LHCN-M2 (cell line): ENCODE measurements at places on chromosomes 11 and 22.
A peak's percentile ranks its signal among the peaks of the same experiment; 100 is the strongest.

DNA sequence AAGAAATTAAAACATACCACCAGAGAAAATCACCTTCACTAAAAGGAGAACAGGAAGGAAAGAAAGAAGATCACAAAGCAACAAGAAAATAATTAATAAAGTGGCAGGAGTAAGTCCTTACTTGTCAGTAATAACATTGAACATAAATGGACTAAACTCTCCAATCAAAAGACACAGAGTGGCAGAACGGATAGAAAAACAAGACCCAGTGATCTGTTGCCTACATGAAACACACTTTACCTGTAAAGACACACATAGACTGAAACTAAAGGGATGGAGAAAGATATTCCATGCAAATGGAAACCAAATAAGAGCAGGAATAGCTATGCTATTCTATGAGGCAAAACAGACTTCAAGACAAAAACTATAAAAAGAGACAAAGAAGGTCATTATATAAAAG, 25.9 kb downstream of the PLA2G6 start:
- DNase-seq, result no peak

DNA sequence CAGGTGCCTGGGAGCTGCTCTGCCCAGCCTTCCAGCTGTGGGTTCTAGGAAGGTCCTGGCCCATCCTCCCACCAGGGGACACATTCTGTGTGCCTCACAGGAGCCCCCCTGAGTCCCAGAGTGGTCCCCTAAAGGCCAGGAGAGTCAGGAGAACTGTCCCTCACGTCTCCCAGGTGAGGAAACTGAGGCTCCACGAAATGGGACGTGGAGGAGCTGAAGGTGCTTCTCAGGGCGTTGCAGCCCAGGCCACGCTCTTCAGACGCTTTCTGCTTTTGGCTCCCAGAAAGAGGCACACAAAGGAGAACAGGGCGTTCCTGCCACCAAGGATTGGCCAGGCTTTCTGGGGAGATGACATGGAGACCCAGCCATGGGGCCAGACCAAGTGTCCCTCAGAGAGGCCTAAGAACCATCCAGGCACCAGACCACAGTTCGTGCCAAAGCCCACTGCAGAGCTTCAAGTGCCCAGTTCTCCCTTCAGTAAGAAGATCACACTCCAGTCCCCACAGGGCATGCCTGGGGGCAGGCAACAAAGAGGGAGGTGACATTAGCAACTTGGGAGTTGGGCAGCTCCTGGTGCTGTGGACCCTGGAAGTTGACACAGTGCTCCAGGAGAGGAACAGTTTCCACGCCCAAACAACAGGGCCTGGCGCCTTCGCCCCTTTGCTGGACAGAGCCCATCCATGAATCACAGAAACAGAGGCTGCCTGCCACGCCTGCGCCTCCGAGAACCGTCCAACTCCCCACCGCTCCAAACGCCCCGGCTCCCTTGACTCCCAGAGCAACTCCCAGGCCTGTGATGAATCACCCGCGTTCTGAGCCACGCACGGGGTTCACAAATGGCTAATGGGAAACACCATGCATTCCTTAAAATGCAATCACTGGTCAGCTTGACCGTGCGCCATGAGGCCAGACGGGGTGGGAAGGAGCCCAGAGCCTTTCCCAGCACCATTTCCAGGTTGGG, 589.2 kb downstream of the BRD1 start:
- DNase-seq, result no peak

GRCh38 chr11:7587712-7588111, 73.9 kb downstream of the PPFIBP2 start:
- DNase-seq, result no peak

GRCh38 chr11:25612806-25613205, 719.1 kb upstream of the ANO3 start:
- DNase-seq, result peak; percentile 53

- DNase-seq, result no peak
These were observed at the start of gene SPON1 for GRCh38 chr11:13962562-13963168. SPON1 (plus strand) TSS chr11:13962723; CDS start chr11:13962905, 182 bp downstream.

DNA sequence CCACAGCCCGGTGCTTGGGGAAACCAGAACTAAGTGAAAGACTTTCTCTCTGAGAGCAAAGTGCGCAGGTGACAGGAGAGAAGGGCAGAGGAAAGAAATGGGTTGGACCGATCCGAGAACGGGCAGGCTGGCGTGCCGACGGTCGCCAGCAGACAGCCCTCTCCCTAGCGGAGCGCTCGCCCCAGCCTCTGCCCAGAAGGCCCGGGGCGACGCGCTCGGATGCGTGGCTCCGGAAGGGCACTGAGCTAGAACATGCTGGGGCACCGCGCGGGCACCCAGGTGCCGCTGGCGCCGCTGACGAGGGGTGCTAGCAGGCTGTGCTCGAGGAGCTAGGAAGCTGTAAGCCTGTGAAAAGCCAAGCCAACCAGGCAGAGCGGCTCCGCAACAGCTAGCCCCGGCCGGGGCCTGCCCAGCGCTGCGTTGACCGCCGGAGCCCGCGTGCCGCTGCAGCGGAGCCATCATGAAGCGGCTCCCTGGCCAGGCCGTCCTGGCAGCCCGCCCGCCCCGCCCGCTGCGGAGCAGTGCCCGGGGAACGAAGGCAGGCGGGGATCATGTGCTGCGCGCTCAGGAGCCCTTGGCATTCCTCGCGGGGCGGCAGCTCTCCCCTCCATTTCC, 22.1 kb upstream of the RRAS2 start:
- DNase-seq, result peak; percentile 53

- peak; percentile 84 for DNase-seq
These were observed 2.7 kb upstream of the CLMP start for GRCh38 chr11:123197711-123198110.

DNA sequence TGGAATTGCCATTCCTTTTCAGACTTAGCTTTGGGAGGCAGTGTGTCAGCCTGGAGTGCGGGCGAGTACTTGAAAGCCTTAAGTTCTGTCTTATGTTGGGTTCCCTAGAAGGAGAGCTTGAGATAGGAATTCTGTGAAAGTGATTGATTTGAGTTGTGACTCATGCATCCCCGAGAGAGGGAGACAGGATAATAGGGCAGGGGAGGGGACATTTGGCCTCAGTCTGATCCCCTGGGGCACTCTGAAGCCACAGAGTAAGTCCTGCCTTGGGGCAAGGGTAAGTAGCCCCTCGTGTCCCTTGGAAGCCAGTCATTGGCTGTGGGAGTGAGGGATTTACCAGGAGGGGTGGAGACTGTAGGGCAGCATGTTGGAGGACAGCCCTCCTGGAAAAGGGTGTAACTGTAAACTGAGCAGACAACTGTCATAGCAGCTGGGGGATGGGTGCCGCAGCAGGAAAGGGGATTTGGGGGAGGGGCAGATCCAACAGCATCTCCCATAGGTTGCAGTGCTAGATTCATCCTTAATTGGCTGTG, 44.0 kb downstream of the KIAA1671 start:
- peak; percentile 57 for DNase-seq

DNA sequence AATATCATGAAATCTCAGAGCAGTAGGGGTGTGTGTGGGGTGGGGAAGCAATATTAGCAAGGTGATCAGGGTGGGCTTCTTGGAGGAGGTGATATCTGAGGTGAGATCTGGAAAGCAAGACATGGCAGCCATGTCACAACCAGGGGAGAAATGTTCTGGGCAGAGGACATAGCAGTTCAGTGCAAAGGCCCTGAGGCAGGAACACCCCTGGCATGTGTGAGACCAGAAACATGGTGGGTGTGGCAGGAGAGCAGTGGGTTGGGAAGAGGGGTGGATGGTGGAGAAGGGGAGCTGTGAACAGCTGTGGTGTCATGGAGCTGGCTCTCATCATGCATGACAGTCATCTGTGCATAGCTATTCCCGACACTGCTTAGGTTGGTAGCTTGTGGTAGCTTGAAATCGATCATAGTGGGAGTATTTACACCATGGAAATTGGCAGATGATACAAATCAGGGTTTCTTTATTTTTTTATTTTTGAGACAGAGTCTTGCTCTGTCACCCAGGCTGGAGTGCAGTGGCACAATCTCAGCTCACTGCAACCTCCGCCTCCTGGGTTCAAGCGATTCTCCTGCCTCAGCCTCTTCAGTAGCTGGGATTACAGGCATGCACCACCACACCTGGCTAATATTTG, 17.9 kb upstream of the MPPED1 start:
- no peak for DNase-seq

DNA sequence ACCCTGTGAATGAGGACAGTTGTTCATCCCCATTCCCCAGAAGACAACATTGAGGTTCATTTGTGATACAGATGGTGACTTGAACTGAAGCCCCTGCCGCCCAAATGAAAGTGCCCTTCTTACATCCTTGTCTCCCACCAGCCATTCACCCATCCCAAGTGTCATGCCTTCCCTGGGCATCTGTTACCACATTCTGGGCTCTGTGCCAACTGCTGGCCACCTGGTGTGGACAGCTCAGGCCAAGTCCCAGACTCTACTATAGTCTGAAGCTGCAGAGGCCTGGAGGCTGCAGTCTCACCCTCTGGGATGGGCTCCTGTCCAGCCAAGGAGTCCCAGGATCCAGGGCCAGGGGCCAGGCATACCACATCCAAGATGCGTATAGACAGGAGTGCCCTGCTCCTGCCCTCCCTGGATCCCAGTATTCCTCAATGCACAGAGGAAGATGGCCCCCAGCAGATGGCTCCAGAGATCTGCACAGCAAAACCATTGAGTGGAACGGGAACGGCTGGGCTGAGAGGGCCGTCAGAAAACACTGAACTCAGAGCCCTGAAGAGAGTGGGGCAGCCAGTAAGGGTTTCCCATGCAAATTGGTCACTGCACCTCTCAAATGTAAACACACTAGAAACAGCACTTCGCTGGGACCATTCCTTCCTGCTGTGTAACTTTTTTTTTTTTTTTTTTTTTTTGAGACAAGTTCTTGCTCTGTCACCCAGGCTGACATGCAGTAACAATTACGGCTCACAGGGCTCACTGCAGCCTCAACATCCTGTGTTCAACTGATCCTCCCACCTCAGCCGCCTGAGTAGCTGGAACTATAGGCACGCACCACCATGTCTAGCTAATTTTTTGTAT, 22.8 kb downstream of the ARRB1 start:
- peak; percentile 97 for DNase-seq

- DNase-seq, result peak; percentile 63
These were observed 107.9 kb downstream of the SCN3B start for GRCh38 chr11:123546515-123546914.

GRCh38 chr11:21476588-21476987, 716.3 kb upstream of the ANO5 start:
- DNase-seq, result no peak

GRCh38 chr11:2552210-2552609, 107.4 kb downstream of the KCNQ1 start:
- no peak for DNase-seq

DNA sequence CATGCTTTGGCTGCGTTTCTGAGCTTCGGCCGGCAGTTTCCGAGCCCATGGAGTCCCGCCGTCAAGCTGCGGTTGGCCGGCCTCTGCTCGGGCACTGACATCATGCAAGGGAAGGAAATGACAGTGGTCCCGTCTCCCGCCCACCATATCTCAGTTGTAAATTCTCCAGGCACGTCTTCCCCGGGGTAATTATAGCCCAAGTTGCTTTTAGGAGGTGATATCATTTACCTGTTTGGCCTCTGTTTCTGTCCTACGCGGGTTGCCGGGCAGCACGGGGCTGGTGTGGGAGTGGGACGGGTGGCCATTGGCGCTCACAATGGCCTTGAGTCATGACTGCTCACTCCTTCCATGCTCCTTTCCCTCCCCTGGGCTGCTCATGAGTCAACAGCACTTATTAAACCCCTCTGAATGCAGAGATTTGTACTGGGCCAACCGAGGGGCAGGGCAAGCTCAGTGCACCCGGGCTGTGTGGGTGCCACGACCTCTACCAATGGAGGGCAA, 4.2 kb upstream of the ANO1 start:
- no peak for DNase-seq

- no peak for DNase-seq
These were observed 56.1 kb upstream of the ALX4 start for GRCh38 chr11:44366026-44366425.

- no peak for DNase-seq
These were observed 966.5 kb downstream of the NTM start for GRCh38 chr11:132336781-132337535.

- DNase-seq, result no peak
These were observed 7.8 kb downstream of the MRGPRF start for GRCh38 chr11:69005183-69005630.

DNA sequence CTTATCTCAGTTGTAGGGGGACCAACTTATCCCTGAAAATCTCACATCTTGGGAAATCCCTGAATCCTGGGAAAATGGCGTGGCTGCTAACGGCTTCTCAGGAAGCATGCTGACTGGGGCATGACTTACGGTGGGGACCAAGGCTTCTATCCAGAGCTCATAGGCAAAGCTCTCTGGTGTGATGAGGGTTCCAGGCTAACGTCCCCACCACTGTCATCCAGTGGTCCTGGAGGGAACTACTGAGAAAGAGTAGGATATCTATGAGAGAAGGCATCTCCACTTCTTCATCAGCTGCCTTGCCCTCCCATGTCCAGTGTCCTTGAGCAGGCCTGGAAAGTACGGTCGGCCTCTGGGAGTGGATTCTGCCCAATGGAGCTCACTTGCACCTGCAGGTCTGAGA, 210.4 kb upstream of the B3GAT1 start:
- no peak for DNase-seq

GRCh38 chr11:16406226-16406625, 49.9 kb upstream of the SOX6 start:
- no peak for DNase-seq

DNA sequence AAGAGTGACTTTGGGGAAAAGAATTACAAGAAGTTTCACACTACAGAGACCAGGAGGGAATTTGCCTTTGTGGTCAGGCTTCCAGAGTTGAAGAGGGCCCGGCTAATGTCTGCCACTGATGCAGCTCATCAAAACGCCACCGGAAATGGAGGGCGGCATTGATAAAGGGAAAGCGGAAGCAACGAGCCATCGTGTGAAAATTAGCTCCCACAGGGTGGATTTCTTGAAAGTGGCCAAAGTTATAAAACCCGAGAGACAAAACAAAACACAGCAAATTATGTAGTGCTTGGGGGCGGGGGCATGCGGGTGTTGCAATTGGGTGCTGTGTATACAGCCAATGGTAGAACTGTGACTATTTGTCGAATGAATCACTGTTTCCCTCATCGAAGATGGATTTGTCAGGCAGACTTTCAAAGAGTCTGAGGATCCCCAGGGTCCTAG, 113.0 kb downstream of the ADAMTS15 start:
- DNase-seq, result no peak

- no peak for DNase-seq
These were observed 70.9 kb downstream of the CCDC34 start for GRCh38 chr11:27291954-27292636.

- no peak for DNase-seq
These were observed 11.3 kb downstream of the VPS37C start for GRCh38 chr11:61149624-61150615.

DNA sequence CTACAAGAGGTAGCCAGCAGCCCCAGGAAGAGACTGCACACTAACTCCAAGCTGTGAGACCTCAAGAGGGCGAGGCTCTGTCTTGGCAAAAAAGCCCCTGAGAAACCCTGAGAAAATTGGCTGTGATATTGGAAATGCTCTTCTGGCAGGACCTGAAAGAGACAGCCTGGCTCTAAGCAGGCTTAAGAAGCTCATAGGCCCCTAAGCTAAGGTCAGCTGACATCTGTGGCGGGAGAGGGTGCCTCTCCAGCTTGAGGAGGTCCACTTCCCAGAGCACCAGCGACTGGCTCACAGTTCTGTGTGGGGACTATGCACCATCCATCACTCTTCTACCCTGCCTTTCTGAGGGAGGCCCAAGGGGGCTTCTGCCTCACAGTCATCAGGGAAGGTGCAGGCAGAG, 12.4 kb downstream of the PLEKHA7 start:
- DNase-seq, result no peak
